Ascending aorta (tissue), 2 donors: ENCODE measurements at places on chromosomes 16 and 17. TPM values are rescaled to one million over a fixed set of nuclear protein-coding genes. Genes with fewer than 3 reads are reported as not detected.

DNA sequence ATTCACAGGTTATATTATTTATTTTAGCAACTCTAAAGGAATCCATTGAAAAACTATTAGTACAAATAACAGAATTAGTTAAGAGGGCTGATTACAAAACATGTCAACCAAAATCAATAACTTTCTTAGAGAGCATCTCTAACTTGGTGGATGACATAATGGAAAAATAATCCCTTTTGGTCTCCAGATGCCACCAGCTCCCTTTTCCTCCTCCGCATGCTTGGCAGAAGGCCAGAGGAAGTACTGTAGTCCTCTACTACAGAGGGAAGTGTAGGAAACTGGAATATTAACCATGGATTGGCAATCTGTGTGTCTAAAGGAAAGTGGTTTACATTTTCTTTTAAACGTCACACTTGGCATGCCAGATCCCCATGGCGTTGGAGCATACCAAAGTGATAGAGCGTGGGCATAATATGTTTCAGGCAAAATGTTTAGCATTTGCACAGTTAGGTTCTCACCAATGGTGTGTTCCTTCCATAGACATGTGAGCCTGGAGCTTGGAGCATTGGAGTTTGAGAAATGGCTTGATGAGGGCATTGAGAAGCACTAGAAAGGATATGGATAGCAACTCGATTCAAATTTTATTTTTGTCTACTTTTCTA is 106.3 kb downstream of the PRKCB start:
- DNase-seq, result no peak

DNA sequence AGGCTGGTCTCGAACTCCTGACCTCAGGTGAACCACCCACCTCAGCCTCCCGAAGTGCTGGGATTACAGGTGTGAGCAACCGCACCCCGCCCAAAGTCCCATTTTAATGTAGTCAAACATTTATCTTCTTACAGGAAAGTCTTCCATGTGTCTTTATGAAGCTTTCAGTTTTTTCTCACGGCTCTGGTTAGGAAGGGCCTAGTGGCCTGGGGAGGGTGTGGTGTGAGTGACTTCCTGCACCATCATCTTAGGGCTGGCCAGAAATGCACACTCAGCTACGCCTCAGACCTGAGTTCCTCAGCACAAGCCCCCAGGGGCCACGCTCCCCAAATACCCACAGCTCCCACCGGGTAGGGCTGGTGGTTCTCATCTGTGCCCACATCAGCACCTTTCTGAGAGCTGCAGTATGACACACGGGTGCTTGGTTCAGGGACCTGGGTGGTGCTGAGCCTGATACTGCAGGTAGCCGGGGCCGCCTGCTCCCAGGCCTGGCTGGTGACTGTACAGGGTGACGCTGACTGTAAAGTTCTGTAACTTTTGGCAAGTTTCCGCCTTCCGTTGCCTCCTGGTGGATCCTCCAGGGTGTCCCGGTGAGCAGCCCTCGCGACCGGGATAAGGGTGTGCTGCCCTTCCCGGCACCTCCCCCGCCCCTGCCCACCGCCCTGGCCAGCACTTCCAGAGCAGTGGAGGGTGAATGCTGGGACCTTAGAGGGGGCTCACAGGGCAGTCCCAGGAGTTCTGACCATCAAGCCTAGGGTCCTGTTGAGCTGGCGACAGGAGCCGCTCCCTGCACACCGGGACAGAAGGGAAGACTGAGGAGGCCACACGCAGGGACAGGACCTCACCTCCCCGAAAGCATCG is 52.5 kb downstream of the ZNF778 start:
- no peak for DNase-seq

- no peak for DNase-seq
These were observed 1.5 kb upstream of the SPAG7 start for GRCh38 chr17:4969047-4969550.

GRCh38 chr16:89507834-89508590 is at the start of gene SPG7:
SPG7 (plus strand) TSS chr16:89508403; CDS start chr16:89508418, 15 bp downstream.
- DNase-seq, result peak; percentile 19

GRCh38 chr16:72983728-72984350 is 64.1 kb downstream of the ZFHX3 start:
- DNase-seq, result no peak

DNA sequence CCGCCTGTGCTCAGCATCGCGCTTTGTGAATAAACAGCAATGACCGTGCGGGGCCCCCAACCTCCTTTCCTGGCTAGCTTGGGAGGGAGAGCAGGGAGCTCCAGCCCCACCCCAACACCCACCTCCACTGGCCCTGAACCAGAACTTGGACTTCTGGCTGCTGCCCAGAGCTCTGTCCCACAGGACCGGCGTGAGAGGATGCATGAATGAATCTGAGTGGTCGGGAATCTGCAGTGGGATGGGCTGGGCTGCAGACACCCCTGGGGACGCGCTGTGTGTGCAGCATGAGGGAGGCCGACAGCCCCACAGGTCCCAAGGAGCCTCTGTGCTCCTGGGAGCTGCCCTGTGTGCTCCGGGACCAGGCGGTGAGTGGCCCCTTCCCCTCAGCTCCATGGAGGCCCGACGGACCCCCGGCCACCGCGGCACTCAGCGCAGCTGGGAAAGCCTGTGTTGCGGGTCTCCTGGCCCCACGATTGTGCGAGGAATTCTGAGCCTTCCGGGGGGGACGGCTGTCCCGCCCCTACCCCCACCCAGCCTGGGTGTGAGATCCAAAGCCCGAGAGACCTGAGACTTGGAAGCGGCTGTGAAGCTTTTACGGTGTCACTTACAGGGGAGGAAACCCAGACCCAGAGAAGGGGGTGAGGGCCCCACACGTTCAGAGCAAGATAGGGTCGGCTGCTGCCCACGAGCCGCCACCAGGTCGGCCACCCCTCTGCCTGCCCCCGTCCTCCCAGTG is 5.4 kb downstream of the PIEZO1 start:
- DNase-seq, result no peak

- DNase-seq, result no peak
These were observed 12.7 kb upstream of the SMARCD2 start for GRCh38 chr17:63855185-63855584.

DNA sequence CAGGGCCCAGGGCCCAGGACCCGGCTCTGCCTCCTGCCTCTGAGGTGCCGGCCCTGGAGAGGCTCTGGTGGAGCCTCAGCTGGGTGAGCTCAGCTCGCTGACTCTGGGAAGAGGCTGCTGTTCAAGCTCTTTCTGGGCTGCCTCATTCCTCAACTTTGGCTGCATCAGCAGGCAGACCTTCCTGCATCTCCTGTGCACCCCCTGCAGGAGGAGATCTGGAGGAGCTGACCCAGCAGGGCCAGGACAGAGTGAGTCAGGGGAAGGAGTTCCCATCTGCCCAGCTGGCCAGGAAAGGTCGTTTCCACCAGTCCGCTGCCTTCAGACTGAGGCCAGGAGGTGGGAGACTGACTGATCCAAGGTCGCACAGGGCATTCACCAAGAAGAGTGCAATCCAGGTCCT is 10.7 kb downstream of the CRHR1 start:
- no peak for DNase-seq

DNA sequence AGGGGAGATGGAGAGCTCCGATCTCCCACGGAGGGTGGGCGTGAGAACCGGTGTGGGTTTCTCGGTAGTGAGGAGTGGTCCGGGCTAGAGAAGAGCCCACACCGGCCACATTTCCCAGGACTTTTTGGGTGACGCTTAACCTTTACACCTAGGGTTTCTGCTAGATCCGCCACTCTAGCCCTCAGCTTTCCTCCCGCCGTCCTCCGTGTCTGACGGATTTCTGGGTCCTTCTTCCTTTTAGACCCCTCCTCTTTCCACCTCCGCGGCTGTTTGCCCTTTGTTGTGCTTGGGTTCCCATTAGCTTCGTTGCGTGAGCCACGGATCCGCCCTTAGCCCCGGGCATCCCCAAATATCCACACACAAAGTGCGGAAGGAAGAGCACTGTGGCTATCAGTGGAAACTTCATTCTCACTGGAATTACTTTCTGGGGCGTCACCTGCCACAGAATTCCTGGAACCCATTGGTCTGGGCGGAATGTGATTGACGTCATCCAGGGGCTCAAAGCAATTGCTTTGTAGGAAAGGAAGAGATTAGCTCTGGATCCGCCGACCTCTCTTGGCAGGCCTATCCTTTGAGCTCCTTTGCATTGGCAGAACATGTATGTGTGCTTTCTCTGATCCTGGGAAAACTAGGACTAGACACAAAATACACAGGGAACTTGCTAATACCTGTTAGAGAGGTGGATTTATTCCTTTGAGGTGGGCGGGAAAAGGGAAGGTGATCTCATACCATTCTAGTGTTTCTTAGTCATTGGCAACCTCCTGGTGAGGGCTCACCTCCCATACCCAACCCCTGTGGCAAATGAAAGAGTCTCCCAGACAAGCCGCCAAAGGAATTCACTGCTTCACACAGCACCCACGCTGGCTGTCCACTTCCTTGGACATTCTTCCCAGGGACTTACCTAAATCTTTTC is 654 bp downstream of the TNFAIP1 start:
- DNase-seq, result peak; percentile 83

DNA sequence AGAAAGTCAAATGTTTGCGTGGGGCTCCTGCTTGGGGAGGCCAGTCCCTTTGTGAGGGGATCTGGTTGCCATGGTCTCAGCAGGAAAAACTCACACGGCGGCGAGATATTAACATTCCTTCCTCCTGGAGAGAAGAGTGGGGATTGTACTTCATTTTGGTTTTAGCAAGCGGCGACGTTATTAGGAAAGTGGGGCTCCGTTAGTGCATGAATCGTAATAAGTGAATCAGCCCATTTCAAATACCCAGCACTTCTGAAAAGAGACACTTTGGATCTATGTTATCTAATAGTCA is 41.6 kb upstream of the METRNL start:
- no peak for DNase-seq

DNA sequence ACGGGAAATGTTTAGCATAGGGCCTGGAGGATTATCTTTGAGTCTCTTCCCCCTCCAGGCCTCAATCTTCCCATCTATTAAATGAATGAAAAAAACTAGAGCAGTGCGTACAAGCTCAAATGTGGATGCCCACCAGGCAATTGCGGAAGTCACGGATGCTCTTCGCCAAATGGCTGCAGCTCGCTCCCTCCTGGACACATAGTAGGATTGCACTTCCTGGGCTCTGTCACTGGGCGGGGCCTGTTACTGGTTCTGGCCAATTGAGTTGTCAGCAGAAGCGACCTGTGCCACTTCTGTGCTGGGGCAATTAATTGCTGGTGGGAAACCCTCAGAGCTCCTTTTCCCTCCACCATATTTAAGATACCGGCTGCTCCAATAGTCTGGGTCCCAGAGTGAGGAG is 168.2 kb upstream of the IRX6 start:
- DNase-seq, result no peak

GRCh38 chr16:84117494-84117843 is 727 bp upstream of the MBTPS1 start:
- no peak for DNase-seq

GRCh38 chr17:1414001-1414574 is 14.1 kb upstream of the YWHAE start:
- no peak for DNase-seq

- no peak for DNase-seq
These were observed 158 bp downstream of the ALYREF start for GRCh38 chr17:81891303-81891552.

GRCh38 chr16:79041206-79041605 is 559.3 kb downstream of the MAF start:
- DNase-seq, result no peak

DNA sequence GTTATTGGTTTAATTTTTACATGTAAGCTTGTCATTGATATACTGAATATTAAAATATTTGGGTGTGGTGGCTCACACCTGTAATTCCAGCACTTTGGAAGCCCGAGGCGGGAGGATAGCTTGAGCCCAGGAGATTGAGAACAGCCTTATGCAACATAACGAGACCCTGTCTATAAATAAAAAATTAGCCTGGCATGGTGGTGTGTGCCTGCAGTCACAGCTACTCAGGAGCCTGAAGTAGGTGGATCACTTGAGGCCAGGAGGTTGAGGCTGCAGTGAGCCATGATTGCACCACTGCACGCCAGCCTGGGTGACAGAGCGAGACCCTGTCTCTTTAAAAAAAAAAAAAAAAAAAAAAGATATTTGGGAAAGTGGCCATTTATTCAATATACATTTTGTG is 32.3 kb downstream of the NFAT5 start:
- no peak for DNase-seq

- peak; percentile 80 for DNase-seq
These were observed 17.4 kb upstream of the MTSS2 start for GRCh38 chr16:70703041-70703834.

DNA sequence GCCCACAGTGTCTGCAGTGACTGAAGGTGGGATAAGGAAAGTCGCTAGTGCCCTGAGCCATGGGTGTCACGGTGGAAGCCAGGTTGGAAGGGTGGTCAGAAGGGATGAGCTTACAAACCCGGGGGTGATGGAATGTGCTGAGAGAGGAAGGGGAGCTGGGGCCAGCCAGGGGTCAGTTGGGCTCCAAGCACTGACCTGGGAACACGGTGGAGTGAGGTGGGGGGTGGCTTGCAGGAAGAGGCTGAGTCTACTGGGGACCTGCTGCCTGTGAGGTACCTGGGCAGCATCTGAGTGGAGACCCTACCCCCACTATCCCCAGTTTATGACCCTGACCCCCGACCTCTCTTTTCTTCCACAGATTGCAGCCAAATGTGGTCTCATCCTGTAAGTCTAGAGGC is 3.1 kb downstream of the TMEM92 start:
- no peak for DNase-seq

GRCh38 chr16:11756248-11756647 is 13.6 kb upstream of the TXNDC11 start:
- no peak for DNase-seq

GRCh38 chr17:66301864-66302741 is at the start of gene PRKCA:
PRKCA (plus strand) TSS chr17:66302613.
- no peak for DNase-seq

Gene SULT1A2
- total RNA-seq, result 4.3 TPM

Gene DPEP1
- total RNA-seq, result not detected

Gene NPIPB13
- 1.3 TPM for total RNA-seq

Gene RND2
- total RNA-seq, result 7.3 TPM

Gene AOC3
- 128 TPM for total RNA-seq

Gene SHBG
- total RNA-seq, result not detected

Gene ZG16
- 0.21 TPM for total RNA-seq

Gene ZNF19
- not detected for total RNA-seq

Gene ELOB
- total RNA-seq, result 1,184 TPM

Gene KRT34
- not detected for total RNA-seq
